Daoy (cell line): ENCODE measurements at places on chromosomes 12 and 14. TPM values are rescaled to one million over a fixed set of nuclear protein-coding genes. Genes with fewer than 3 reads are reported as not detected.
A peak's percentile ranks its signal among the peaks of the same experiment; 100 is the strongest.

The KRT83 gene
- total RNA-seq = not detected in 2 replicates

DNA sequence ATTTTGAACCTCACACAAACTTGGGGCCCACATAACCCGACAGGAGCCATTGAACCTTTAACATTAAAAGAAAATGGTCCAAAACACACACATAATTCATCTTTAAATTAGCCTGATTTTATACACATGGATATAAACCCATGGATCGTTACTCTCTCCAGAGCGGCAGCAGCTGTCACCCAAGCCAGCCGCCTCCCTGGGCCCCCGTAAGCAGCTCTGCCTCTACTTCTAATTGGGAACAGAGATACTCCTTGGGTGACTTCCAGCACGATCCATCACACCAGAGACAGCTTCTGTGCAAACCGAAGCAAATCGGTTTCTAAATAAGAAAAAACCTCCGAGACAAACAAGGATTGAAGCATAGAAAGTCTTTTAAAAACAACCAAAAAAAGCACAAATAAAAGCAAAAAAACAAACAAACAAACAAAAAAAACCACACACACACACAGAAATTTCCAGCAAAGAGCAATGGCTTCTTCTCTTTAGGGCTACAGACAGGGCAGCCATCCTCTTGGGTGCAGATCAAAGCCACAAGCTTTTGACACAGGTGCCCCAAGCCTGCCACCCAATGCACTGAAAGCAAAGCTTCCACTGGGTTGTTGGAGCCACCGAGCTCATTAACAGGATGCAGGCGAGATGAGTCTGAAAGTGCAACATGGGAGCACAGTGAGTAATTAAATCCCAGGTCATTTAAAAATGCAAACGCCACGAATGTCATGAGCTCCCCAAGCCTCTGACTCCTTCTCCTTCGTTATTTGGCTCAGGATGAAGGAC, 156.9 kb downstream of the DPF3 start:
- DNase-seq = no peak

The PAH gene
- not detected in 2 replicates for total RNA-seq

DNA sequence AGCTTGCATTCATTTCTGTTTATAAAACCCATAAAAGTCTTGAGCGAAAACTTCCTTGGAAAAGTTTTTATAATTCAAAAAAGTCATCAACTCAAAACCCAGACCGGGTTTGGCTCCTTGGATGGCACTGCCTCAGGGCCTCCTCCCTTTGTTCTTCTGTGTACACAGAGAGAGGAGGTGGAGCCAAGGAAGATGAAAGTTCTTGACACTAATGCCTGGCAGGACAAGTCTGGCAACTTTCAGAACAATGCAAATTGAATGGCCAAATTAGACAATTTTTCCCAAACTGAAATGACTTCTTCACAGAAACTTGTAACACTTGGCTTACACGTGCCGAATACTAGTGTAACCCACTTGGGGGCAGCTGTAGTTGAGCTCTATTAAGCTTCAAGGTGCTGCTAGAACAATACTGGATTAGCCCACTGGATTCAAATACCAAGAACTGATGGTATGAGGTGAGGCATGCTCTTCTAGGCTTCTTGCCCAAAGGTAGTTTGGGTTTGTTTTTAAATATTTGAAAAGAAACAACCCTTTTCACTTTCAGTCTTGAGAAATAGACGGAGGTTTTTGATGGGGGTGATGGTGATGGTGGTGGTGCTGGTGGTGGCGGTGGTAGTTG, 86.6 kb upstream of the FRMD6 start:
- DNase-seq = no peak

The DDX11 gene
- total RNA-seq = 36.1 and 36.8 TPM in 2 replicates

- DNase-seq = no peak
Observed at GRCh38 chr12:29744365-29744764, 39.4 kb downstream of the TMTC1 start.

GRCh38 chr14:103941462-103941861, 867 bp downstream of the RD3L start:
- no peak for DNase-seq

The RPL10L gene
- 6.9 and 15.7 TPM in 2 replicates for total RNA-seq

GRCh38 chr14:72118841-72119240, 186.6 kb downstream of the RGS6 start:
- DNase-seq = no peak

- DNase-seq = peak; percentile 0
Observed at GRCh38 chr12:34393086-34393820, 371.0 kb downstream of the ALG10 start.

The PRIMA1 gene
- 0.06 TPM in 1 of 2 replicates, not detected in the other for total RNA-seq

GRCh38 chr14:104895786-104896661, 28.7 kb upstream of the PLD4 start:
- peak; percentile 56 for DNase-seq

The KCNC2 gene
- total RNA-seq = not detected in 2 replicates

DNA sequence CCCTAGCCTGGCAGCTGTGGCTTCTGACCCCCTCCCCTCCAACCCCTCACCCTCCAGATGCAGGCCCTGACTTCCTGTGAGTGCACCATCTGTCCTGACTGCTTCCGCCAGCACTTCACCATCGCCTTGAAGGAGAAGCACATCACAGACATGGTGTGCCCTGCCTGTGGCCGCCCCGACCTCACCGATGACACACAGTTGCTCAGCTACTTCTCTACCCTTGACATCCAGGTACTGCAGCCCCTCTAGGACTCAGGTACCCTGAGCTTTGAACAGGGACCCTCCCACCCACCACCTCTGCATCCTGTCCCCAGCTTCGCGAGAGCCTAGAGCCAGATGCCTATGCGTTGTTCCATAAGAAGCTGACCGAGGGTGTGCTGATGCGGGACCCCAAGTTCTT, 6.0 kb upstream of the IRF9 start:
- no peak for DNase-seq

The ACSS3 gene
- total RNA-seq = 4.2 and 7.0 TPM in 2 replicates

DNA sequence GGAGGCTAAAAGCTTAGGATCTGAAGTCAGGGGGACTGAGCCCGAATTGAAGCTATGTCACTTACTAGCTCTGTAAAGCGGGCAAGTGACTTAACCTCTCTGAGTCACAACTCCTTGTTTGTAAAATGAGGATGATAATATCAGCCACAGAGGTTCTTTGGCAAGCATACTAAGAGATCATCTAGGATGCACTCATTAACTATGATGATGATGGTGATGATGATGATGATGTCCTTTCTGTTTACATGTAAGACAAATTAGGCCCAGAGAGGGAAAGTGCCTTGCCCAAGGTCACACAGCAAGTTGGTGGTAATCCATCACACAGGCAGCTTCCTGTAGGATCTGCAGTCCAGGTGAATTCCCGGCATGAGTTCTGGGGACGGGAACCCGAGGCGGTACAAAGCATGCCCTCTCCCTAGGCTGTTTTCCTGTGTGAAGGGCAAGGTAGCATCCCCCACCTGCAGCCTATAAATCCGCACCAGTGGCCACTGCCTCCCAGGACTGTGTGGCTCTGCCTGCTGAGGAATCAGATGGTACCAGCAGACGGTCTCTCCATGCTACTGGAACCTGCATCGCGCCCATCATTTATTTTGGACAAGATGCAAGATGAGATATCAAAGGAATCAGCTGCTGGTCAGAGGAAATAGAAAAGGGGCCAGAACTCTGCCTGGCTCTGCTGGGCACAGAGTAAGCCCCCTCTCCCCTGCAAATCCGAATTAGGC, 55.2 kb downstream of the MAP1LC3B2 start:
- DNase-seq = no peak

DNA sequence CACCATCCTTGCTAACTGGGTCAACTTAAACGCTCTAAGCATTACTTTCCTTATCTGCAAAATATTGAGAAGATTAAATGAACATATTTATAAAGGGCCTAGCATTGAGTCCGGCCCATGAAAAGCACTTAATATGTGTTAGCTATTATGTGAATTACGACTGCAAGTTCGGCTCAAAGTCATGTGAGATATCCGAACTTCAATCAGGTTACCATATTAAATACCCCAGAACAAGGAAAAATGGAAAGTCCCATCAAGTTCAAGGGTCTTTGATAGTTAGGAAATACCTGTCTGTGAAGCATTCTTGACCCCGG, 487 bp upstream of the NRDE2 start:
- no peak for DNase-seq

DNA sequence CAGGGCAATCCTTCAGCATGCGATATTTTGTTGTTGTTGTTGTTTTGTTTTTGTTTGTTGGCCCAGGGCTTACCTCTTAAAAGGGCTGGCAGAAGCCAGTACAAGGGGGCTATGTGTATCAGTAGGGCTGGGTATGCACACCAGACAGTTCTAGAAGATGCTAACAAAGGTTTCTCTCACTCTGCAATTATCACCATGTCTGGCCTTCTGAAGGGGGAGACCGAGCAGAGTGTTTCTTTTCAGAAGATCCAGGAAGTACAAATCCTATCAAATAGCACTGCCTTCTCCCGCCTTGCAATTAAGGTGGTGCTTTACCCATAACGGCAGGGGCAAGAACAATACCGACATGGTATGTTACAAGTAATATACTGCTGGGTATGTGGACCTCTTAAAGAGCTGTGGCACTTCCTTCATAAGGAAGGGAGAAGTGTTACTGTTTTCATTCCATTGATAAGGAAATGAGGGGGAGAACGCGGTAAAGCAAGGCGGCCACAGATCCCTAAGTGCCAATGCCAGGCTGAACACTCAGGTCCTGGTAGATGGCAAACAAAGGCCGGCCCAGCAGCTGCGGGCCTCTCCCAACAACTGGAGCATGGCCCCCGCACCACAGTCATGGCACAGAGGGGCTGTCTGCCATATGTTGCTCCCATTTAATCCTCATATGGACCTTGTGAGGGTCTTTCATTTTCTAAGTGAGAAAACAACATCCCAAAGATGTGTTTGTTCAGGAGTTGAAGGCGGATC, 19.2 kb upstream of the CACNA2D4 start:
- no peak for DNase-seq

The SLC25A21 gene
- 37.0 and 105 TPM in 2 replicates for total RNA-seq

The PLEK2 gene
- total RNA-seq = 12.8 and 17.0 TPM in 2 replicates

GRCh38 chr14:67584978-67585377, 15.1 kb downstream of the PIGH start:
- DNase-seq = no peak

The ZDHHC22 gene
- total RNA-seq = not detected in 2 replicates

DNA sequence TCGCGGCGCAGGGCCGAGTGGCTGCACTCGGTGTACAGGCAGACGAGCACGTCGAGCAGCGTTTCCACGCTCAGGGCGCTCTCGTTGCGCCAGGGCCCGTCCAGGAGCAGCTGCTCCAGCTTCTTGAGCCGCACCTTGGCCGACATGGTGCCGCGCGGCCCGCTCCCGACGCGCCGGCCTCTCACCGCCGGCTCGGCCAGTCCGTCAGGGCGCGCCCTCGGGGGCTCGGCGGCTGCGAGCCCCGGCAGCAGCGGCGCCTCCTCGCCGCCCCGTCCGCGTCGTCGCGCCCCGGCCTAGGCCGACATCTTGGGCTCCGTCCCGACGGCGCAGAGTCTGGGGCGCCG, 349 bp downstream of the CDC42BPB start:
- DNase-seq = peak; percentile 45

DNA sequence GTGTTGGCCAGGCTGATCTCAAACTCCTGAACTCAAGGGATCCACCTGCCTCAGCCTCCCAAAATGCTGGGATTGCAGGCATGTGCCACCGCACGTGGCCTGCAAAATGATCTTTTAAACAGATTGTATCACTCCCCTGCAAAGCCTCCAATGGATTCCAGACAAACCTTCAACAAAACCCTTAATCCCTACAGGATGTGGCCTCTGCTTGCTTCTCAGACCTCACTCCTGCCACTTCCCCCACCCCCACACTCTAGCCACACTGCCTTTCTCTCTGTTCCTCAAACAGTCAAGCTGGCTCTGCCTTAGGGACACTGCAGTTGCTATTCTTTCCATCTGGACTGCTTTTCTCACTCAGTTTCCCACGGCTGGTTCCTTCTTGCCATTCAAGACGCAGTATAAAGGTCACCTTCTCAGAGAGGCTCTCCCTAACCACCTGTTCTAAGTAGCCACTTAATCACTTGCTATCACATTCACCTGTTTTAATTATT, 47.3 kb upstream of the TMED10 start:
- no peak for DNase-seq

GRCh38 chr14:22551605-22551997, 37.4 kb downstream of the DAD1 start:
- no peak for DNase-seq

DNA sequence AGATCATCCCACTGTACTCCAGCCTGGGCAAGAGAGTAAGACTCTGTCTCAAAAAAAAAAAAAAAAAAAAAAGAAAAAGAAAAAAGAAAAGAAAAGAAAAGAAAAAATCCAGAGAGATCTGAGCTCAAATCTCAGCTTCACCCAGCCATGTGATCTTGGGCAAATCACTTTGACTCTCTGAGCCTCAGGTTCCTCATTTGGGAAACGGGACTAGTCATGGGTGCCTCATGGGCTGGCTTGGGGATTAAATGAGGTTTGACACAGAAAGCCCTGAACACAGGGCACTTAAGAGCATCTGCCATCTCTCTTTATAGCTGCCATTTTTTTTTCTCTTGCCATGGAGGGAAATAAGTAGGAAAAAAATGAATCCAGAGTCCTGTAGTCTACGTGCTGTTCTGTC, 86.2 kb upstream of the MYL2 start:
- DNase-seq = no peak

DNA sequence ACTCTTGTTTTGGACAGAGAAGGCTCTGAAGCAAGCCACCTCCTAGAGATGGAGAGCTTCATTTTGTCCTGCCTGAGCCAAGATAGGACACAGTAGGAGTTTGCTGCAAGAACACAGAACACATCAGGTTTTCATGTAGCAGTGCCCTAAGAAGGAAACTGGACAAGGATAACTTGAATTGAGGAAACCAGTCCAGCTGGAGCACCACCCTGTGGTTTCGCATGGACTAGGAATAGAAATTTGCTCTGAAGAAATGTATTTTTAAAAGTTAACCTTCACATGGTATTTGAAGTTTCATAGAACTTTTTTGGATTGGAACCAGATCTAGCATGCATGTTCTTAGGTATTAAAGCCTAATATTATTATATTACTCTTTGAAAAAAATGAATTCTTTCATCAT, 68.8 kb downstream of the RERG start:
- no peak for DNase-seq

DNA sequence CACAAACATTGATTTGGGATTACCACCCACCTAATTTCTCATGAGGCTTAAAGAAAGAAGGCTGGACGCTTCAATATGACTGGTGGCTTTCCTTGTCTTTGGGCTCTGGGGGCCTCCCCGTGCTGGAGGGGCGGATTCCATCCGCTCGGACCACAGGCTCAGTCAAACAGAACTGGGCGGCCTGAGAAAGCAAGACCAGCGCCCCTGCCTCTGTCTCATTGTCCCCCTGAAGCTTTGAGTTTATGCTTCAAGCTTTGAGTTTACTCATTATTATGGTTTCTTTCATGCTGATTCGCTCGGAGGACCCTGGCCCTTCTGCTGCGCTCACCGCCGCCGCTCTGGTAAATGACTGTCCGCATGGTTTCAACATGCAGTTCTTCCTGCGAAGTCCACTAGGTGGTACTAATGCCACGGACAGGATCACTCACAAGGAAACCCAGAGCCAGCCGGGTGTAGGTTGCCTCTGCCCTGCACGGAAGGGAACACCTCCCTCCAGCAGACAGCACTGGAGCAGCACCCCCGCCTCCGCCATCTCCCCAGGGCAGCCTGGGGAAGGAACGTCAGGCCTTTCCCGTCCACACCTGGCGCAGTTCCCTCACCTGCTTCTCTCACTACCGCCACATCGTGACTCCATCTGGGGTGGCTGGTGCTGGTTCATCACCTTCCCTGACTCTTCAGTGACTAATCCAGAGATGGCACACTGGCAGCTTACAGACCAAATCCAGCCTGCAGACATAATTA, 13.2 kb upstream of the TIGAR start:
- DNase-seq = peak; percentile 85

The CARMIL3 gene
- total RNA-seq = under 0.01 TPM in 1 of 2 replicates, not detected in the other
